Common myeloid progenitor, CD34-positive (primary cell): ENCODE measurements at places on chromosomes 7 and 10.

DNA sequence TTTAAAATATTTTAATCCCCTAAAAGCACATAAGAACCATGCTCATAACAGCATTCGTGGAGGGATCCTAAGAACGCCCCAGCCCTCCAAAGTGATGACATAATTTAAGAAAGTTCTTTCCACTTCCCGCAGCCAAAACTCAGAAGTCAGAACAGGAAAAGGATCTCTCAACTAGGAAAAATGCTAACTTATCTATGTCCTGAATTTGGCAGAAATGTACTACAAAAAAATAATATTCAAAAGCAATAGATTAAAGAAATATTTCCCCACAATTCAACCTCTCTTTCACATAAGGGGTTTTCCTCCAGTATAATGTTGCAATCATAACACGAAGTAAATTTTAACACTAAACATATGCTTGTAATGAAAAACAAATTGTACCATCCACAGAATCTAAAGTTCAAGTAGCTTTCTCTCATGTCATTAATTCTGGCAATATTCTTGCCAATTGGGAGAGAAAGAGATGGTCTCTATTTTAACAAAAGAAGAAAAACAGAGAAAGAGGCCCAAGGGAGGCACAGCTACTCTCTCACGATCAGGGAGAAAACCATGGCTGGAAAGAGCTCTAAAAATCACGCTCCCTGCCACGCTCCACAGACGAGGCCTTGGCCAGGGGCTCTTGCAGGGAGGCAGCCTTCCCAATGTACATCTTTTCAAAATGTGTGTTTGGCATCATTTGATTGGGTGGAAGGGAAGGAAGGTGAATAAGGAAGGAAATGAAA, 22.9 kb downstream of the ASB13 start:
- DNase-seq, result no peak

DNA sequence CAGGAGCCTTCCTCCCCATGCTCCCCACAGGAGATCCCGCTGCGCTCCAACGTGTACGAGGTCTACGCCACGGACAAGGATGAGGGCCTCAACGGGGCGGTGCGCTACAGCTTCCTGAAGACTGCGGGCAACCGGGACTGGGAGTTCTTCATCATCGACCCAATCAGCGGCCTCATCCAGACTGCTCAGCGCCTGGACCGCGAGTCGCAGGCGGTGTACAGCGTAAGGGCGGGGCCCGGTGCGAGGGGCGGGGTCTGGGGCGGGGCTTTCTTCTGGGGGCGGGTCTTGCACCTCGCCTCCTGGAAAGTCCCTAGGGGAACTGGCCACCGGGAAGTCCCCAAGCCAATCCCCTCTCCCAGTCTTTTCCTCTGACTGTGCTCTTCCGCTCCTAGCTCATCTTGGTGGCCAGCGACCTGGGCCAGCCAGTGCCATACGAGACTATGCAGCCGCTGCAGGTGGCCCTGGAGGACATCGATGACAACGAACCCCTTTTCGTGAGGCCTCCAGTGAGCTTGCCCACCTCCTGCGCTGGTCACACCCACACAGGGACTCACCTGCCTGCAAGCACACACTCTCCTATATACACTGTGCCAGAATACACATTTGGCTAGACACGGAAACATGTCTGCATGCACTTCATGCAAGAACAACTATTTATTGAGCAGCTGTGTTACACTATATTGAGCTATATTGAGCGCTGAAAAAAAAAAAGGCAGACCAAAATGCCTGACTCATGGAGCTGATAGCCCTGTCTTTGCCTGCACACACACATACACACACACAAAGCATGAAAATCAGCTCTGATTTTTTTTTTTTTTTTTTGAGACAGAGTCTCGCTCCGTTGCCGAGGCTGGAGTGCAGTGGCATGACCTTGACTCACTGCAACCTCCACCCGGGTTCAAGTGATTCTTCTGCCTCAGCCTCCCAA, 32.7 kb upstream of the VSIR start:
- peak; percentile 25 for DNase-seq

- DNase-seq, result no peak
These were observed 129.2 kb downstream of the STRA8 start for GRCh38 chr7:135362871-135363270.

DNA sequence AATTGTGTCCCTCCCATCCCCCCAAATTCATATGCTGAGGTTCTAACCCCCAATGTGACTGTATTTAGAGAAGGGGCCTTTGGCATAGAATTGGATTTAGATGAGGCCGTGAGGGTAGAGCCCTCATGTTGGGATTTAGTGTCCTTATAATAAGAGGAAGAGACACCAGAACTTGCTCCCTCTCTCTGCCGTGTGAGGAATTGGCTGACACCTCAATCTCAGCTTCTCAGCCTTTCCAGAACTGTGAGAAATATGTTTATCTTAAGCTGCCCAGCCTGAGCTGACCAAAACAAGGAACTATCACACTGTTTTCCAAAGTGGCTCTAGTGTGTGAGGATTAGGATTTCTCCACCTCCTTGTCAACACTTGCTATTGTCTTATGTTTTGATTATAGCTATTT, 400.0 kb upstream of the FZD8 start:
- DNase-seq, result no peak

DNA sequence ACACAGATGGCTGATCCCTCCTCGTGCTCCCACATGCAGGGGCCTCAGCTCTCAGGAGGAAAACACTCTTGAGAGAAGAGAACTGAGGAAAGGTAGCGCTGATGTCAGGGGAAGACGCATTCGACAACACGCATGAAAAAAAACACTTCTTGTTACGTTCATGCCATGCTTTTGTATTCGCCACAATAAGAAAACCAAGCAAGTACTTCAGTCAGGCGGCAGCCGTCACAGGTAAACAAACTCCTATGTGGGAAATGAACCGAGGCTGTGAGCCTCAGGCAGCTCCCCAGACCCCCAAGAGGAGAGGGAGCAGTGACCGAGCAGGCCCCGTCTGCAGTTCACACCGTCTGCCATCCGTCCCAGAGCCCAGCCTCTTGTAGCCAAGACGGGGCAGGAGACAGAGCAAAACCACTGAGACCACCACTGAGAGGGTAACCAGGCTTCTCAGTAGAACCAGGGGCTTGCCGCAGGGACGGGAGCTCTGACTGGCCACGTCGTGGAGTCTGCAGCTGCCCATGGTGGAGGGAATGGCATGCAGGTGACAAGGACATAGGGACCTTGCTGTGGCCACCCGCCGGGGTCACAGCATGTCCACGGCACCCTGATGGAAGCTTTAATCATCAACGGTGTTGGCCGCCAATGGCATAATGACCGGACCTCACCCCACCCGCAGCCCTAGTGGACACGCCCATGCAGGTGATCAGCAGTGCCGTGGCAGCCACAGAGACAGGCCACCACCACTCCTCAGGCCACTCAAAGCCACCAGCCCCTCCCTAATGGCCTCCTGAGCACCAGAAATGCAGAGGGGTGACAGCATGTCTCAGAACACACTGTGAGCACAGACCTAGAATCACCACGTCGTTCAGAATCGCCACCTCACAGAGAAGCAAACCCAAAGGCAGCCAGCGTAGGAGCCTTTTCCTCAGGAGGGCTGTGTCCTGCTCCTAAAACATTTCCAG, 304.3 kb downstream of the PTPRN2 start:
- no peak for DNase-seq

- no peak for DNase-seq
These were observed 21.5 kb upstream of the INPP5A start for GRCh38 chr10:132515811-132516726.

- peak; percentile 62 for DNase-seq
These were observed 10.9 kb upstream of the CHRM2 start for GRCh38 chr7:136857573-136857972.

DNA sequence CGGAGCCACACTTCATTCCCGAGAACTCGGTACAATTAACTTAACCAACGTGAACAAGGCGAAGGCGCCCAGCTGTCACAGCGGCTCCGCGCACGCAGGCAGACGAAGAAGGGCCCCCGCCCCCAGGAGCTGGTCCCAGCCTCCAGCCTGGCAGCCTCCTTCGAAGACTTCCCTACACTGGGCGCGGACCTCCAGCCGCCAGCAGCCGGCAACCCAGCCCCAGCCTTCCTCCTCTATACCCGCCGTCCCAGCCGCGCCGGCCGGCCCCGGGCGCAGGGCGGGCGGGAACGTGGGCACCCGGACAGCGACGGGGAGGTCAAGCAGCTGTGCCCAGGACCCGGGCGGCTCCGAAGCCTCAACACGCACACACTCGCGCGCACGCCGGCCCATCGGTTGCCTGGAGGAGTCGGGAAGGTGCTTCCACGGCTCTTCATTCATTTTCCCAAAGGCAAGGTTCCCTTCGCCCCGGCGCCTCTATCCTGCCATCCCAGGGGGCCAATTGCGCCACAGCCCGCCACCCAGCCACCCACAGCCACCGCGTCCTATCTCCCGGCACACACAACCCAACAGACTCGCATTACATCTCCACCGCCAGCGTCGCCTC, 1.6 kb downstream of the CHST15 start:
- no peak for DNase-seq

DNA sequence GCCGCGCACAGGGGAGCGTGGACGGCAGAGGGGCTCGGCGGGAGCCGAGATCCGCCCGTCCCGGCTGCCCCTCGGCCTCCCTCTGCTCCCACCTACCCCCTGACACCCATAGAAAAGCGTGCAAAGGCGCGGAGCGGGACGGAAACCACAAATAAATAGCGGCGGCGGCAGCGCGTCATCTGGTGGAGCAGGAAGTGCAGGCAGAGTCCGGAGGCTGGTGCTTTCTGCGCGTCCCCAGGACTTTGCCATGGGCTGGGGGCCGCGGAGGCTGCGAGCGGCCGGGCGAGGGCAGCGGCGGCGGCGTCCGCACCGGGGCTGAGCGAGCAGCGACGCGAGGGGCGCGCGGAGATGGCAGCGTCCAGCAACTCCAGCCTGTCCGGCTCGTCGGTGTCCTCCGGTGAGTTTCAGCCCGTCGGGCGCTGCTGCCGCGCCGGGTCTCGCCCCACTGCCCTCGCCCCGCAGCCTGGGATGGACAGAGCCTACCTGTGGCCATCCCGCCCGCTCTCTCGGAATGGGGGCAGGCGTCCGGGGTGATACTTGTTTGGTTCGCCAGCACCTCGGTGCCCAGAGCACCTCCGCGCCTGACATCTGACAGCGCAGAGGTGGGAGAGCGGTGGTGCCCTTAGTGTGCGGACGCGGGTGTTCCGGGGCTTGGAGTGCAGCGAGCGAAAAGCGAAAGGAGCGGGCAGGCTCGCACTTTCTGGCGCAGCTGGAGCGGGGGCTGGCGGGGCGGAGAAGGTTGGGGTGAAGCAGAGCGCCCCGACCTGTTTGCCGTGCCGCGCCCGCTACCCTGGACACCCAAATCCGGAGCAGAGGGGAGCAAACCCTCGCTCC, at the start of gene CHN2:
TSS of gene CHN2 (plus strand) at position 182 of the 834 bp plus-strand sequence.
- DNase-seq, result peak; percentile 86
